ENCODE measurements at places on chromosomes 4 and X. TPM values are rescaled to one million over a fixed set of nuclear protein-coding genes. Genes with fewer than 3 reads are reported as not detected.

GRCh38 chr4:42633605-42634388, 23.1 kb downstream of the ATP8A1 start:
- no peak overlapping the region for H3K27ac ChIP-seq
- H3K4me1 ChIP-seq = peaks cover 1% of the 10 kb centered on the region
- no peaks in the 10 kb centered on the region for H3K27me3 ChIP-seq
- no peaks in the 10 kb centered on the region for H3K36me3 ChIP-seq

GRCh38 chrX:9634551-9634950, 131.1 kb downstream of the GPR143 start:
- H3K4me3 ChIP-seq = no peak overlapping the region
- H3K36me3 ChIP-seq = no peaks in the 10 kb centered on the region
- DNase-seq = no peak

GRCh38 chrX:68588602-68589371, 58.7 kb upstream of the STARD8 start:
- H3K36me3 ChIP-seq = no peaks in the 10 kb centered on the region
- H3K4me3 ChIP-seq = no peak overlapping the region
- DNase-seq = no peak
- no peaks in the 10 kb centered on the region for H3K27me3 ChIP-seq

DNA sequence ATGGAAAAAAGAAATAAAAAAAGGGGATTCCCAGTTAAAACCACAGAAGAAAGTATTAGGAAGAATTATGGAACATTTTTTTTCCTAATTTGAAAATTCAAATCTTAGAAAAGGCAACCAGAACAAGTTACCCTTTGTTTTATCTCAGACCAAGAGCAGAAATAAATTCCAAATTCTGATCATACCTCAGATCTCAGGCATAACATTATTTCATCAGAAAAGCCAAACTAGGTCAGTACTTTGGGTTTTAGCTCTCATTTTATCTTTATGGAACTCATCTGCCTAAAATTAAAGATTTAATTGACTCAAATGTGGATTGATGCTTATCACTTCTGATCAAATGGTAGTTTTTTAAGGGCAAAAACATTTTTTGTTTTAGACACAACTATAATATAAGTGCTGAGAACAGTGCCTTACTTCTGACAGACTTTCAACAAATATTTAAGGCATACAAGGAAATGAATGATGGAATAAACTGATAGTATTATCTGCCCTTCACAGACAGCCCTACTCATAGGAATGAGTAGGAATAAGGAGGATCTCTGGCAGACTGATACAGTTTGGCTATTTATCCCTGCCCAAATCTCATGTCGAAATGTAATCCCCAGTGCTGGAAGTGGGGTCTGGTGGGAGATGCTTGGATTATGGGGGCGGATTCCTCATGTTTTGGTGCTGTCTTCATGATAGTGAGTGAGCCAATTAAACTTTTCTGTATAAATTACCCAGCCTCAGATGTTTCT, 245.3 kb upstream of the PITX2 start:
- DNase-seq = no peak
- H3K4me1 ChIP-seq = peaks cover 11% of the 10 kb centered on the region
- no peak overlapping the region for H3K27ac ChIP-seq

GRCh38 chr4:119906277-119906676, 160.4 kb downstream of the MAD2L1 start:
- no peak overlapping the region for H3K27ac ChIP-seq
- H3K27me3 ChIP-seq = no peaks in the 10 kb centered on the region
- no peaks in the 10 kb centered on the region for H3K36me3 ChIP-seq
- H3K4me1 ChIP-seq = no peaks in the 10 kb centered on the region
- H3K4me3 ChIP-seq = no peak overlapping the region

DNA sequence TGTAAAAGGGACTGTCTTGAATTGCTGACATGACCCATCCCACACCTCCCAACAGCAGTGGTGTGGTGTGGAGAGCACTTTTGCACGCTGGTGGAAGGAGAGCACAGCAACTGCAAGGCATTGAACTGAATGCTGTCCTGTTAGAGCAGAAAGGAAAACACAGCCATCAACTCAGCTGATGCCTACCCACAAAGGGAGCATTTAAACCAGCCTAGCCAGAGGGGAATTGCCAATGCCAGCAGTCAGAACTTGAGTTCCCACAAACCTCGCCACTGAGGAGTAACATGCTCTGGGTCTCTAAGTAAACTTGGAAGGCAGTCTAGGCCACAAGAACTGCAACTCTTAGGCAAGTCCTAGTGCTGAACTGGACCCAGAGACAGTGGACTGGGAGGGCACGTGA, 31.9 kb downstream of the MAGED4 start:
- DNase-seq = no peak
- H3K27ac ChIP-seq = no peak overlapping the region
- H3K27me3 ChIP-seq = no peaks in the 10 kb centered on the region
- H3K4me1 ChIP-seq = no peaks in the 10 kb centered on the region
- no peaks in the 10 kb centered on the region for H3K36me3 ChIP-seq

The NIPAL1 gene
- total RNA-seq = 22.3 TPM
